ENCODE measurements at places on chromosomes 2 and 18. TPM values are rescaled to one million over a fixed set of nuclear protein-coding genes. Genes with fewer than 3 reads are reported as not detected.

The DSG2 gene
- total RNA-seq: 0.34 TPM

DNA sequence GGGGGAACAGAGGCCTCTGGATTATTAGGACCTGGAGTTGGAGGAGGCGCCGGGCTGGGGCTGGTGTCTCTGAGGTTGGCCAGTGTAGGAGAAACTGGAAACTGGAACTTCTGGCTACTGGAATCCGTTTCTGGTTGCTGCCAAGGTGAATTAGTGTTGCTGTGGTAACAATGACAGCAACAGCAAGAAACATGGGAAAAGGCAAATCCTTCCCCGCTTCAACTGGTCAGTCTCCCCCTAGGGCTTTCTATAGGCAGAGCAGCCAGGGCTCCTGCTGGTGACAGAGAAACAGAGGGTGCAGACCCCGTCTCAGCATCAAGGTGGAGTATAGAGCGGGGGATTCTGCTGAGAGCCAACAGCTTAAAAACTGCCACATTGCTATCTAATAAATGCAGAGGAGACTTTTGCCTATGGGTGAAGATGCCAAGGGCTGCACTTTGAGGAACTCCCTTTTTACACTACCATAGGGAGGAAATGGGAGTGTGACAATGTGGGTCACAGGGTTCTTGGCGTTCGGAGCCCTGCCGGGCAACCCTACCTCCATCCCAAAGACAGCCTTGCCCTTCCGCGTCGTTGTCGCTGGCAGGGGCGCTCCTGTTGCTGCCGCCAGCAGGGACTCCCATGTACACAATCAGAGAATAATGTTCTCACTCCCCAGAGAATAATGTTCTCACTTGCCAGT, 81.4 kb upstream of the CABLES1 start:
- DNase-seq: peak; percentile 85

The IL1A gene
- total RNA-seq: 0.22 TPM

GRCh38 chr2:119387381-119388129, 20.8 kb downstream of the DBI start:
- DNase-seq: peak; percentile 84

The G6PC2 gene
- total RNA-seq: not detected
